ENCODE measurements at places on chromosomes 6 and 20.

DNA sequence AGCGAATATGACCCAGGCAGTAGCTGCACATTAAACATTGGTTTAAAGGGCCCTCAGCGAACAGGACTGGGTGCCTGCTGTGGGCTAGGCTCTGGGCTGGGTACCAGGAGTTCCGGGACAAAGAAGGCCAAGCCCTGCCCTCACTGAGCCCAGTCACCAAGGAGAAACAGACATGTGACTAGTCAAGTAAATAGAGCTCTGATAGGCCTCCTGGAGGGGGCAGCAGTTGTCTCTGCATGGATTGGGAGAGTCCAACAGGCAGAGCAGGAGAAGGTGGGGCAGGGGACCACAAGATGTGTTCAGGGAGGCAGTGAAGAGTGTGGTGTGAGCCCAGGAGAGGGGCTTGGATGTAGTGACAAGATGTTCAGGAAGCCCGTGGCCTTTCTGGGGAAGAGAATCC is 3.1 kb downstream of the HM13 start:
- no peak for DNase-seq

- no peak for DNase-seq
Observed at GRCh38 chr20:12659942-12660341, 348.8 kb upstream of the SPTLC3 start.

DNA sequence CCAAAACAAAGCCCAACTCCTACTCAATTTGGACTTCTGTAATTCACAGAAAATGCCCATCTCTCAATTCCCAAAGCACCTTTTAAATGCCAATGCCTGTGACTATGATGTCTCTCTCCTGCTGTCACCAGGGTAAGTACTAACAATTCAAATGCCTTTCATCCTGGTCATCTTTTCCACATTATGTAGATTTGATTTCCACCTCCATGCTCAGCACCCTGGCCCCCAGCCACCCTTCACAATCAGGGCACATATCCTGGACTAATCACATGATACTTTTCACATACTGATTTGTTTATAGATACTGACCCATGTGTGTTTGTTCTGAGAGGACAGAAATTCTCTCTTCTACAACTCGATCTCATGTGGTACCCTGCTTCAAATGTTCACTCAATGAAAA is 236.3 kb downstream of the PTPRK start:
- DNase-seq: no peak

- DNase-seq: no peak
Observed at GRCh38 chr20:46461808-46462207, 51.6 kb downstream of the ZNF334 start.

DNA sequence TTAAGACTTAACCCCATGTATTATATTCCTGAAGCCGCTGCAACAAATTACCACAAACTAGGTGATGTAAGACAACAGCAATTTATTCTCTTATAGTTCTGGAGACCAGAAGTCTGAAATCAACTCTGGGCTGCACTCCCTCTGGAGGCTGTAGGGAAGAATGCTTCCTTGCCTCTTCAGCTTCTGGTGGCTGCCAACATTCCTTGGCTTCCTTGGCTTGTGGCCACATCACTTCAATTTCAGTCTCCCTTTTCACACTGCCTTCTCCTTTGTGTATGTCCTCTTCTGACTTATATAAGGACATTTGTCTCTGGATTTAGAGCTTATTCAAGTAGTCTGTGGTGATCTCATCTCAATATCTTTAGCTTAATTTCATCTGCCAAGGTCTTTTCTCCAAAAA is 141.6 kb downstream of the DHX35 start:
- DNase-seq: no peak

- no peak for DNase-seq
Observed at GRCh38 chr6:17902974-17903373, 84.5 kb downstream of the KIF13A start.

GRCh38 chr20:21272279-21272678 is 30.9 kb upstream of the XRN2 start:
- DNase-seq: no peak

GRCh38 chr6:7270320-7271204 is 42.4 kb downstream of the SSR1 start:
- no peak for DNase-seq

DNA sequence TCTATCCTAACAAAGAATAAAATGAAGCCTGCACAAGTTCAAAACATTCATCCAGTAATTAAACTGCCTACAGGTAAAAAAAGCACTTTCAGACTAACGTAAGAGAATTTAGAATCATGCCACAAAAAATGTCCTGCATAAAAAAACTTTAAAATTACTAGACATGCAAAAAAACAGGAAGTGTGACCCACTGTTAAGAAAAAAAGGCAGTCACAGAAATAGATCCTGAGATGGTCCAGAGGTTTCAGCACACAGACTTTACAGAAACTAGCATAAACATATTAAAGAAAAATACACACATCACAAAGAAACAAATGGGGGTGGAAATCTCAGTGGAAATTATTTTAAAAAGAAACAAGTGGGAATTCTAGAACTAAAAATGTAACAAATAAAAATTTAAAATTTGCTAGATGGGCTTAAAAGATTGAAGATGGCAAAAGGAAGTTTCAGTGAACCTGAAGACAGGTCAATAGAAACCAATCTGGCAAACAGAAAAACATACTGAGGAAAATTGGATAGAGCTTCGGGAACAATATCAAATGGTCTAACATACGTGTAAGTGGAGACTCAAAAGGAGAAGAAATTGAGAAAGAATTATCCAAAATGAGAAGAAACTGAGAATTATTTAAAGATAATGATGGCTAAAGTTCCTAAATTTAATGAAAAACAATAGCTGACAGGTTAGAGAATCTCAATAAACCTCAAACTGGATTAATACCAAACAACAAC is 3.4 kb upstream of the ZNF133 start:
- DNase-seq: no peak

DNA sequence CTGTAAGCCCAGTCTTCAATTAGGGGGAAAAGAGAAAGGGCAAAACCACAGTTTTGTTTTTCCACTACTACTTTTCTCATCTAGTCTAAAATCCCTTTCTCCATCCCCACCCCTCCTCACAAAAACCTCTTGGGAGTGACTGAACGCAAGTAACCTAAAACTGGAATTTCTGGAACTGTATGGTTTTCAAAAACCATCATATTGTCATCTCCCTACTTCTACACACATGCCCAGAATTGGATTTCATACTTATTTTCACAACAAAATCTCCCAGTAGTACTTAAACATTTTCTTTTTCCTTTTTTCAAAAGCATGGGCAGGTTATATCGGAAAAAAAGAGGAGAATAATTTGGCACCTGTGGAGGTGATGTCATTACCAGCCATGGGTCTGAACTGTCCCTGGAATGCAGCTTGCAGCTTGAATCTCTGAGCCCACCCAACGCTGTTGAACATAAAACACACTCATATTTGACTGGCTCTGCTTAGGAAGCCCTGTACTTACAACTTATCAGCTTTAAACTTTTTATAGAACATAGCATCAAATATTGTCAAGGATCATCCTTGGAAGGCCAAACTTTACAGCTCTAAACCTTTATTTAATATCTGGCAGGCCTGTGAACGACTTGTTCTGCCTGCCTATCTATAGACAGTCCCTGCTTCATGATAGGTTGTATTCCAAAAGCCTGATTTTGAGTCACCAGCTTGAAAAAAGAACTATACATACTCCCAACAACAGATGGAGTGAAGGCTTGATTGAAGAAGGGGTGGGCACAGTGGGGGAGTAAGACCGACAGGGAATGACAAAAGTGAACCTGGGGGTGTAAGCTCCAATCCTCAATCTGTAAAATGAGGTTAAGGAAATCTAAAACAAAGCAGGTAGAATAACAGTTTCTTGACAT is 59.3 kb downstream of the EPB41L2 start:
- no peak for DNase-seq

GRCh38 chr20:1225783-1226654 is at the start of gene RAD21L1:
TSS of gene RAD21L1 (plus strand) at chr20:1226044. CDS start at chr20:1228454, 2,410 bp downstream.
- DNase-seq: peak; percentile 80

Data from CD4-positive, alpha-beta T cell treated with Interleukin-10 for 1 hour (primary cell).